ENCODE measurements at places on chromosomes 5 and 9.

DNA sequence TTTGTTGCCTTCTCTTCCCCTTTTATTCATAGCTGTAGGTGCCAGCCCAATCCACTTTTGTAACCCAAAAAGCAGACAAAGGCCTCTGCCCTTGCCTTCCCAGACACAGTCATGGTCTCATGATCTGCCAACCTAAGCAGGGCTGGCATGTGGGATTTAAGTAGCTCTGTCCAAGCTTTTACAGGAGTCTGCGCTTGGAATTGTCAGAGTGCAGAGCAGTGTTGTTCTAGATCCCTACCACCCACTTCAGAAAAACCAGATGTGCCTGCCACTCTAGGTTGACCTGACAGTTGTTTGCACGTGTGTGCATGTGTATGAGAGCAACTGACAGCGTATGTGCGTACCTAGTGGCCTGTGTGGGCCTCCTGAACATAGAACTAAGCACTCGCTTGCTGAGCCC lies 87.8 kb upstream of the SPRY4 start:
- no peak for DNase-seq

DNA sequence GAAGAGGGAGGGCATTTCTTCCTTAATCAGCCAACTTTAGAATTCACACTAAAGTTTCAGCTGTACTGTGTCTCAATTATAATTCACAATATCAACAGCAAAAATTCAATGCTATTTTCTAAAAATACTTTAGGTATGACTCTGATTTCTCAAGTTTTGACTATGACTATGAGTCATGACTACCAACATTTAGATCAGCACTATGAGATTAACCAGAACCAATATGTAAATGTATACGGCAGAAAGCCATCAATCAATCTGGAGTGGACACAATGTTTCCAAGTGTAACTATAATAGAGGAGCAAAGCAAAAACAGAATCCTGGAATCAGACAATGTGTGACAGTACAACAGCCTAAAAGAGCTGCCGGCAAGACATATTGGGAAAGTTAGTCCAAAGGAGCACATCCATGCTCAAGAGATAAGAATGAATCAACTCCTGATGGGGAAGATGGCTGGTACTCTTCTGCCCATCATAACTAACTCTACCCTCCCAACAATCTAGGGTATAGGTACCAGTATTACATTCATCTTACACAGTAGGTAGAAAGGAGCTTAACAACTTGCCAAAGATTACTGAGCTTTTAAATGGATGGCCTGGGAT lies 294.4 kb downstream of the SEMA5A start:
- DNase-seq, result no peak

- no peak for DNase-seq
These were observed 258.0 kb downstream of the YTHDC2 start for GRCh38 chr5:113771483-113771882.

DNA sequence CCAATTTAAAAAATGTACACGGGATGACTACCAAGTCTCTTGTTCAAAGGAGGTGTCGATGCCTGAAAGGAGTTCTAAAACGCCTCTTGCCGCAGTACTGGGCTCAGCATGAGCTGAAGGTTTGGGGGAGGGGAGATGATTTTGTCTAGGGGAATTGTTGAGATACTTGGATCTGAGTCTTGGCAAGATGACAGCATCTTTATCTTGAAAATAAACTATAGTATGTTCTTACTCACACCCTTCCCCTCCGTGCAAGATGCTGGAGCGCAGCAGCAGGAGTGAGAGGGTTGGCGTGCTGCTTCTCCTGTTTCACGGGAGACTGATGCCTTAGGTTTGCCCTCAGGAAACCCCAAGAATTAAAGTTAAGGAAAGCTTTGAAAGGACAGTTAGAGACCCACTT lies 47.3 kb downstream of the FAM78A start:
- DNase-seq, result no peak

- DNase-seq, result no peak
These were observed 363.4 kb downstream of the RAB3C start for GRCh38 chr5:58946230-58946629.

DNA sequence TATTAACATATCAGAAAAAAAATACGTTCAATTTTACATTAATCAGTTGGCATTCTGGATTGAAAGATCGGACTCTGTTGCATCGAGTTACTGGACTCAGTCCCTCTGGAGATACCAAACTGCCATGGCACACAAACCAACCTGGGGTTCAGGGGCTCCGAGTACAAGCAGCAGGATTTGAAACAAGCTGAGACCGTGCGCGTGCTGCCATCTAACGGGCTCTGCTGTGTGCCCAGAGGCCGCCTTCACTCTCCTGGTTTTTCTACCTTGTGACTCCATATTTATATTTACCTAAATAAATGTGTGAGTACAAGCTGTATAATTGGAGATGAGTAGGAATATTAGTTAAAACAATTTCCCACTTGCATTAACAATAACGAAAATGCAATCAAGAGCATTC lies 48.2 kb downstream of the ANXA1 start:
- no peak for DNase-seq

DNA sequence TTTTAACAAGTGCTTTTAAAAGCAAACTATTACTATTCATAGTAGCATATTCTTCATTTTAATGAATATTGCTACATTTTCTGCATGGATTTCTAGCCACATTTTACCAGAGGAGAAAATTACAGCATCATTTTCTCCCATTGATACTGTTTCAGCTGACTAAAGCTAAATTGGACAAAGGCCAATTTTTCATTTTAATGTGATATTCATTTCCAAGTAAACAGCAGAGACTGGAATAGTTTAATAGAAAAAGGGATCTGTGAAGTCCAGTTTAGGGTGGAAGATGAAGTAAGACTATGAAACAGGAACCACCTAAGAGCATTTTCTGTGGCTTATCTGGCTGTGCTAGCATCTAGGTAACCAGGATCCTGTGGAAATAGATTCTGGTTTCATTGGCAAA lies 128.1 kb downstream of the GIN1 start:
- no peak for DNase-seq

GRCh38 chr5:151697452-151697851 lies 10.7 kb upstream of the SPARC start:
- no peak for DNase-seq

GRCh38 chr5:36666274-36666673 lies 59.9 kb downstream of the SLC1A3 start:
- DNase-seq, result no peak

DNA sequence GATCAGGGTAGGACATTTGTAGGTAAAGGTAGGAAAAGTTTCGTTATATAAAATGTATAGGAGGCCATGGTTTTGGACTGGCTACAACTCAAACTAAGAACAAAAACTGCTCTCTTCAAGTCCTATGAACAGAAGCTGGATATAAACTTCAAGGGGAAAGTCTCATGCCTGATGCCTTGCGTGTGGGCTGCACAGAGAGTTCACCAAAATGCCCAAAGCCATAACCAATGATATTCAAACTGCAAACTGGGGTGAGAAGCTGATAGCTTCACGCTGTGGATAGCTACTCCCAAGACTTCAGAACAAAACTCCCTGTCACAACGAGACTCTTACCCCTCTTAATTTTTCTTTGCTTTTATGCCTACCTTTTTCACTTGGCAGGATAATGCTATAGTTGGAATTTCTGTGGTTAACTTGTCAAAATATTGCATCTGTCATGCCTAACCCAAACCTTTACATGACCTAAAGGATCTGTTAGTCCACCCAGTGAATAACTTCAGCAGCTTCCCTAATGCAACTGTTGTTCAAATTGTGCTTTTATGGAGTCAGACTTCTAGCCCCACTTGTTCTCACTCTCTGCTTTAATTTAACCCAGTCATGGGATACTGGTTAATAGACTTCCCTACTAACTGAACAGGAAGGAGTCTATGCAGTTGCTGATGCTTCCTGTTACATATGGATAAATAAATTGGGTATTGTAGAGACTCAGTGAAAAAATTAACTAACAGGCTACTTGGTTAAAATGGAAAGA lies 71.9 kb downstream of the SFXN1 start:
- no peak for DNase-seq

DNA sequence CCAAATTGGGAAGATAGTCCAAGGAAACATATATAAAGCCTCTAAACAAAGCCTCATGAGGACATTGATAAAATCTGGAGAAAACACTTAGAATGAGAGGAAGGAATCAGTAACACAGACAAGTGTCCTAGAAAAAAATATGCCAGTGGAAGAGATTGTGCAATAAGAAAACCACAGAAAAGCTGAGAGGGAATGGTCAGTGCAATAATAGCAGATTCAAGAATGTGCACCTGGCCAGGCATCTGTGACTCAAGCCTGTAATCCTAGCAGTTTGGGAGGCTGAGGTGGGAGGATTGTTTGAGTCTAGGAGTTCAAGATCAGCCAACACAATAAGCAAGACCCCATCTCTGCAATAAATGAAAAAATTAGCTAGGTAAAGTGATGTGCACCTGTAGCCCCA lies 691.2 kb upstream of the CDH6 start:
- DNase-seq, result no peak

GRCh38 chr5:78065663-78066062 lies 228.8 kb downstream of the AP3B1 start:
- no peak for DNase-seq

DNA sequence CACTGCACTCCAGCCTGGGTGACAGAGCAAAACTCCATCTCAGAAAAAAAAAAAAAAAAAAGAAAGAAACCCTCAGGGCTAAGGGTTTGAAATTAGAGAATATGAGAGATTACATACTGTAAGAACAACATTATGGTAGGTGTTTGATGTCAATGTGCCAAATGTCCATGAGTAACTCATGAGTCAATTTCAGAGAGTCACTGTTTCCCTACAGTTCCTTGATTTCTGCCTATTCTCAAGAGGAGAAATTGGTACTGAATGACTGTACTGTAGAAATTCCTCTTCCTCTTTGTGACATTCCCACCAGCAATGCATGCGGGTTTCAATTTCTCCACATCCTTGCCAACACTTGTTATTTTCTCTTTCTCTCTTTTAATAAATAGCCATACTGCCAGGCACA lies 35.2 kb downstream of the MARVELD2 start:
- no peak for DNase-seq

GRCh38 chr5:147913786-147914185 lies 7.4 kb upstream of the C5orf46 start:
- DNase-seq, result no peak

DNA sequence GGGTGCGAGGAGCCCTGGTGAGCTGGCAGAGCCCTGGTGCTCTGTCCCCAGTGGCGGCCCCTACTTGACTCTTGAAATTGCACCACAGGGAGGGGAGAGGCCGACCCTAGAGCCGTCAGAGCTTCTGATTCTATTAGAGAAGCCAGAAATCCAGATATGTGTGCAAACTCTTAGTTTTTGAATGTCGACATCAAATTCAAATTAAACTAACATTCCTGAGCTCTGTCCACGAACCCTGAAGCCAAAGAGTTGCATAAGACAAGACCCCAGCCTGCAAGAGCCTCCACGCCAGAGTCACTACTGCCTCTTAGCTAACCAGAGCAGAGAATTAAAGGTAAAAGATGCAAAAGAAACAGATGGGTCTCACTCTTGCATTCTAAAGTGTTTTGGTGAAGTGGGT lies 29.8 kb upstream of the MSX2 start:
- no peak for DNase-seq

DNA sequence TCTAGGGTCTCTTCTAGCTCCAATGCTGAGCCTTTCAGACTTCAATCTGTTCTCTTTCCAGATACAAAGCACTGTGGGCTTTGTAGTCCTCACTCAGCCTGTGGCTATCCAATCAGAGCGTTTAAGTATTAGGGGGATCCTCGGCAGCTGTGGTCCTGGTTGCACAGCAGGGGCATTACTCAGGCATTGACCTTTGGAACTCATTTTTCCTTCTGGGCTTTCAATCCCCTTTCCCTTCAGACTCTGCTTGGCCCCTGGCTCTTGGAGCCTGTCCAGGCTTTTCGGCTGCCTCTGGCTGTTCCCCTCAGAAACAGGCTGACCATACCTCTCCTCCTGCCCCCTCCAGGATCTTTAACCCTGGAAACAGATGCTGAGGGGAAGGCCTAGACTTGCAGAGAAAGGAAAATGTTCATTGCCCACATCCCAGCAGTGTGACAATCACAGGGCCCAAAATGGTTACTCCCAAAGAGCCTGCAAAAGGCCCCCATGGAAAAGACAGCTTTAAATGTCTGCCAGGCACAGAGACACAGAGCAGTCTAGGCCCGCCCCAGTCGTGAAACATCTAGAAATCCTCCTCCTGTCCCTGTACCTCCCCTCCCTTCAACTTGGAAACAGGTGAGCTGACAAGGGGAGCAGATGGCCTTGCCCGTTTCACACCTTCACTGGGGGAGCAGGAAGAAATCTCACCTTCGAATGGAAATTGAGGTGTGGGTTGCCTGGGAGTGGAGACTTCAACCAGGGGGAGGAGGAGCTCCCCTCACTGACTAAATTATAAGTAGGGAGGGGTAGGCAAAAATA lies 13.7 kb downstream of the C1QTNF2 start:
- no peak for DNase-seq

- DNase-seq, result no peak
These were observed 152.9 kb downstream of the SGCD start for GRCh38 chr5:156479849-156480248.

- DNase-seq, result no peak
These were observed 33.9 kb downstream of the PTBP3 start for GRCh38 chr9:112299514-112299913.

- no peak for DNase-seq
These were observed 176.1 kb downstream of the PAM start for GRCh38 chr5:102931085-102931725.

DNA sequence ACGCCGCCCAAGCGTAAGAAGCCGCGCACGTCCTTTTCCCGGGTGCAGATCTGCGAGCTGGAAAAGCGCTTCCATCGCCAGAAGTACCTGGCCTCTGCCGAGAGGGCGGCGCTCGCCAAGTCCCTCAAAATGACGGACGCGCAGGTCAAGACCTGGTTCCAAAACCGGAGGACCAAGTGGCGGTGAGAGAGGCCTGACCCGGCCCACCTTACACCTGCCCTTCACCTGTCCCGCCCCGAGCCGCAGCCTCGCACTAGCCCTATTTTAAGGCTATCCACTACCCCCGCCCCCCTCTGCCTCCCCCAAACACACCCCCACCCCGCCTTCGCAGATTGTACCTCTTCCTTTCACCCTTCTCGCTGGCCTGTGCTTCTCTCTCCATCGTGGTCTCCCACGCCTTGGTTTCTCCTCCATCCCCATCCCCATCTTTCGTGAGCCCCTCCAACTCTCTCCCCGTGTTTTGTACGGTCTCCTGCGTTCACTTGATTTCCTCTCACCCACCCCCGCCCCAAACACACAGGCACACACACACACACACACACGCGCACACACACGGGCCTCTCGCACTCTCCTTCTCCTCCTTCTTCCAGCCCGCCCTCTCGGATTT lies 1.3 kb downstream of the TLX3 start:
- DNase-seq, result no peak

DNA sequence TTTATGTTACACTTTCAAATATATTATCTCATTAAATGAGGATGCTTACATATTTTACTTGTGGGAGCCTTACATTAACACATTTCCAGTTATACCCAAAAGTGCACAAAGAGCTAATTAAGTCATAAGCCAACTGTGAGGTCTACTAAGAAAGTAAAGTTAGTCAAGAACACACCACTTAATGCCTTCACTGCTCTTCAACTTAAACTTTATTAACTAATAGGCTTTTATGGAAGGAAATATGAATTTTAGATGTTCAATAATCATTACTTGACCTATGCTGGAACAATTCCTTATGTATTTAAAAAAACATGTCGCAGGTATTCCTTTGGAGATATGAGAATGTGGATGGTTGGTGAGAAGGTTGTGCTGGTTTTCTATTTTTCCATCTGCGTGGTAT lies 3.4 kb downstream of the ST8SIA4 start:
- no peak for DNase-seq

Data from stimulated activated CD4-positive, alpha-beta T cell treated with anti-CD3 and anti-CD28 coated beads, Interleukin-2, amount 100 ng/mL, for 4 hours (primary cell).